Sciatic nerve (tissue), 2 donors: ENCODE measurements at places on chromosomes 1 and 21. TPM values are rescaled to one million over a fixed set of nuclear protein-coding genes. Genes with fewer than 3 reads are reported as not detected.
A peak's percentile ranks its signal among the peaks of the same experiment; 100 is the strongest.

- DNase-seq: peak; percentile 42
Measured at GRCh38 chr1:206537141-206537540, 29.8 kb downstream of the RASSF5 start.

DNA sequence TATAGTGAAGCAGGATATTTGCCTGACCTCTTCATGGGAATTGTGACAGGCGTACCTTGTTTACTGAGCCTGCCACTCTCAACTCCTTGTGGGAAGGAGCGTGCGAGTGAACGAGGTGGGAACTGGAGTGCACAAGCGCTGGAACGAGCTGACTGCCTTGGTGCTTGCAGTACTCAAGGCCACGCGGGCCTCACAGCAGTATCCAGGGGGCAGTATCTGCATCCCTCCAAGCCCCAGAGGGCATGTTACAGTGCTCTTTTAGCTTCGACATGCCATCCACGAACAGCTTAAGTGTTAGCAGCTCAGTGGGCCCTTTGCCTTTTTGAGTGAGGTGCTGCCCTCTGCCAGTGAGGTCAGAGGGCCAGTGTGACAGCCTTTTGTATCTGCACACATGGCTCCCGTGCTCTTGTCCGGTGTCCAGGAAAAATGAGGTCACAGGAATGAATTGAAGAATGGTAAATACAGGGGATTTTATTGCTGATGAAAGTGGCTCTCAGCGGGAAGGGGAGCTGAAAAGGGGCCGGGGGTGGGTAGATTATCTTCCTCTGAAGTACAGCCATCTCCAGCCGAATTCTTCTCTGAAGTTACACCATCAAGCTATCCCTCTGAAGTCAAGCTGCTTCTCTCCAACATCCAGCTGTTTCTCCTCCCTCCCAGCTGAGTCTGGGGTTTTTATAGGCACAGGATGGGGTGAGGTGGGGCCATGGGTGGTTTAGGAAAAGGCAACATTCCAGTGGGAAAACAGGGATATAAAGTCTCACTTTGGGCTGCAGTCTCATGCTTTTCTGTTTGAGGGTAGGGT is 69.3 kb downstream of the EPB41 start:
- DNase-seq: no peak

Gene PARS2
- total RNA-seq: 3.6 TPM

- no peak for DNase-seq
Measured at GRCh38 chr1:223429821-223430220, 36.6 kb downstream of the CCDC185 start.

DNA sequence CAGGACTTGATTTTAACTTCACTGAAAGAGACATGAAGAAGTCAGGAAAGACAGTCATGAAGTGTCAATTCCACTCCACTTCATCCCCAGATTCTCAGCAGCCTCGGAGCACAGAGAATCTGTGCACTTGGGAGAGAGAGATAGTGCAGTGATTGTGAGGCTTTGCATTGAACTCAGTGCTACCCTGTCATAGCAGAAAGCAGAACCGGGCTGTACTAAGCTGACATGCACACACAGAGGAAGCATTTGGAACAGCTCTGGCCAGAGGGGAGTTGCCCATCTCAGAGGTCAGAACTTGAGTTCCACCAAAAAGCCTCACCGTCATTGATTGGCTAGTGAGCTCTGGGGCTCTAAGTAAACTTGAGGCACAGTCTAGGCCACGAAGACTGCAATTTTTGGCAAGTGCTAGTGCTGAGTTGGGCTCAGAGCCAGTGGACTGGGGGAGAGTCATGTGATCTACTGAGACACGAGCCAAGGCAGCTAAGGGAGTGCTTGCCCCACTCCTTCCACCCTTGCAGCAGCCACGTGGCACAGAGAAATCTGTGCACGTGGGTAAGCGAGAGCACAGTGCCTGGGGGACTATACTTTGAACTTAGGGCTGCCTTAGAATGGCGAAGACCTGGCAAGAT is 810.2 kb upstream of the ADAMTS5 start:
- DNase-seq: peak; percentile 62

Gene ENTREP3
- total RNA-seq: 28.4 TPM

- no peak for DNase-seq
Measured at GRCh38 chr1:170498876-170499275, 33.1 kb upstream of the GORAB start.

Gene CPT2
- 10.1 TPM for total RNA-seq

Gene RRAGC
- total RNA-seq: 28.3 TPM

- DNase-seq: no peak
Measured at GRCh38 chr21:37986751-37987399, 70.6 kb upstream of the KCNJ6 start.

DNA sequence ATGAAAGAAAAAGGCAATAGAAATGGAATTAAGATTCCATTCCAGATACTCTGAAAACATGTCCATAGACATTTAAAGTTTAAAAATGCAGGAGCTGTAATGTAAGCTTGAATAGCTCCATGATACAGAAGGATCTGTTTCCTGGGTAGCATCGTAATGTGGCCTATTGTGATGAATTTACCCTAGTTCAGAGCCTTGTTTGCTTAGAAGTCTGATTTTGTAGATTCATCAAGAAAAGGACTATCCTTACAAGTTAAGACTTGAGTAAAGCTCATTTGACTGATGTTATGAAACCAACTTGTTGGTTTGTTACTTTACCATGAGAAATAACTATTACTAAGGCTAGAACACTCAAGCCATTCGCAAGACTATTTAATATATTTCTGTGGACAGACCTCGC is 55.5 kb downstream of the KIF1B start:
- DNase-seq: no peak
